ENCODE measurements at places on chromosomes 1 and 21.

DNA sequence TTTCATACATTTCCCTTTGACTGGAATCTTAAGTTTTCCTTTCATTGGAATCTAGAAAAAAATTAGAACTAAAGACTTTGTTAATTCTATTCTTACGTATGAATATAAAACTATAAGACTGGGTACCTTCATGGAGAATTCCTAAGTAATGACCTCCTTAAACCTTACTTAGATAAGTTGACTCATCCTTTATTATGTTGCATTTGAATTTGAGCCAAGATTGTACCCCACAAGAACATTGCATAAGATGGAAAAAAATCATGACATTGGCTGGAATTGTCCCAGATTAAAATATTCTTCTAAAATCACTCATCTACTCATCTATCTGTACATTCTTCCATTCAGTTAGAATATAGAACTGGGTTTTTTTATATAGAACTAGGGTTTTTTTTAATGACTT lies 137.4 kb downstream of the C1orf21 start:
- no peak for DNase-seq

- DNase-seq, result no peak
These were observed 15.1 kb upstream of the PITHD1 start for GRCh38 chr1:23763041-23763577.

- peak; percentile 35 for DNase-seq
These were observed 24.4 kb upstream of the TMEM54 start for GRCh38 chr1:32925403-32926162.

DNA sequence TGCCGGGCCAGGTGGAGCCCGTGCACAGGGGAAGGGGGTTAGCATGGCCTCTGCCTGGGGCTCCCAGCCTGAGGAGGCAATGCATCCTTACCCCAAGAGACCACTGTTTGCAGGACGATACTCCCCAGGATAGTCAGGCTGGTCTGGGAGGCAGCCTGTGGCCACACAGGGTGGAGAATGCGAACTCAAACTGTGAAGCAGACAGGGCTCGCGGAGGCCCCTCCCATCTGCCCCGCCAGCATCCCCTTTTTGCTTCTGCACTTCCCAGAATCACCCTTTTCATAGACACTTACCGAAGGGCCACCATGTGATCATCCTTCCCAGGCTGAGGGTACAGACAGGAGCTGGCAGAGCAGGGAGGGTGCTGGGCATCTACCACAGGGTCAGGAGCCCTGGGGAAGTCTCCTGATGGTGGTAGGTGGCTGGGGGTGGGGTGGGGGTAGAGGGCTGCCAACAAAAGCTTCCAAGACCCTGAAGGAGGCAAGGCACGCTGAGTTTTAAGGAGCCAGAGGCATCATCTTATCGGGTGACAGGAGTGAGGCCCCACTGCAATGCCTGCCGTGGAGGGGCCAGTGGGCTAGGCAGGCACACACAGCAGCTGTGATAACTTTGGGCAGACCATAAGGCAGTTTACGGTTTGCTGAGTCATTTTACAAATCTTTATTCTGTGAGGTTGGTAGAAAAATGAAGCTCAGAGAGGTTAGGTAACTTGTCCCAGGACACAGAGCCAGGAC lies 31.3 kb upstream of the BTG2 start:
- no peak for DNase-seq

- DNase-seq, result no peak
These were observed 67.2 kb downstream of the SWT1 start for GRCh38 chr1:185224132-185224531.

GRCh38 chr1:216587715-216588114 lies 135.5 kb downstream of the ESRRG start:
- DNase-seq, result no peak

DNA sequence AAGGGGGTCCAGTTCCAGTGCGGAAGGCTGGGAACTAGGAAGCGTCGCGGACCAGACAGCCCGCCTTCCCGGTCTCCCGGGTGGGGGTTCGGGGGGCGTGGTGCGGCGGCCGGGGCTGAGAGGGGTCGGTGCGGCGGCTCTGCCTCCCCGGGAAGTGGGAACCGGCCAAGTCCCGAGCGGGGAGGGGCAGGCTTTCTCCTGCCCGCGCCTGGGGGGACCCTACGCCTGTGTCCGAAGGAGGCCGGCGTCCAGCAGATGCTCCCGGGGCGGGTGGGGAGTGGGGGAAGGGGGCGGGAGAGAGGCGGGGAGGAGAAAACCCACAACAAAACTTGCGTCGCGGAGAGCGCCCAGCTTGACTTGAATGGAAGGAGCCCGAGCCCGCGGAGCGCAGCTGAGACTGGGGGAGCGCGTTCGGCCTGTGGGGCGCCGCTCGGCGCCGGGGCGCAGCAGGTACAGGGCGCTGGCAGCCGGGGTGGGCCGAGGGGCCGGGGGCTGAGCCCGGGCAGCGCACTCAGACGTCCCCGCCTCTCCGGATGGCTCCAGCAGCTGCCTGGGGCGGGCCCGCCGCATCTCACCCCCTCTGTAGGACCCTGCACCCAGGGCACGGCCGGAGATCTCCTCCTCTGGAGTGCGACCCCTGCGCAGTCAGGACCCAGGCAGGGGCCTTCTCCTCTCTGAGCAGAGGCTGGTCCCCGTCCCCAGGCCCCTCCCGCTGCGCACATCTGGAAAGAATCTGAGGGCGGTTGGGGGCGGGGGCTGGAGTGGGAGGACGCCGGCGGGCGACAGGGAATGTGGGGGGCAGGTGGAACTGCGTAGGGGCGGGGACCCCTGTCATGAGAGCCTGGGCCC lies at the start of gene PODN:
Gene PODN, plus strand, starts transcription at position 355 of the 849 bp plus-strand sequence. CDS start 7,643 bp downstream, outside the sequence.
- no peak for DNase-seq

GRCh38 chr1:162191396-162192305 lies 122.2 kb downstream of the NOS1AP start:
- no peak for DNase-seq

DNA sequence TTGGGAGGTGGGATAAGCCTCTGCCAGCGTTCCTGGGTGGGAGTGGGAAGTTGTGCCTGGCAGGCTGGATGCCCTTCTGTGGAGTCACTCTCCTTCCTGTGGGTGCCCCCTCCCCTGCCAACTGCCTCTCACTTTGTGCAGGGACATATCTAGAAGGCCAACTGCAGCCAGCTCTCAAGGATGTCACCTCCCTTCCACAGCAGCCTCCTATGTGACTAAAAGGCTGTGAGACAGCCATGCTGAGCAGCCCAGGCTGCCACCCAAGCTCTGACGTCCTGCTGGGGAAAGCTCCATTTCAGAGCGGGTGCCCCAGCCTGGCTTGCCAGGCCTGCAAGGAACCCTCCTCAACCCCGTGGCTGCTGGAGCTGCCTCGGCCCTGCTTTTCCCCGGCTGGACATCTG lies 19.6 kb upstream of the SLC26A9 start:
- no peak for DNase-seq

DNA sequence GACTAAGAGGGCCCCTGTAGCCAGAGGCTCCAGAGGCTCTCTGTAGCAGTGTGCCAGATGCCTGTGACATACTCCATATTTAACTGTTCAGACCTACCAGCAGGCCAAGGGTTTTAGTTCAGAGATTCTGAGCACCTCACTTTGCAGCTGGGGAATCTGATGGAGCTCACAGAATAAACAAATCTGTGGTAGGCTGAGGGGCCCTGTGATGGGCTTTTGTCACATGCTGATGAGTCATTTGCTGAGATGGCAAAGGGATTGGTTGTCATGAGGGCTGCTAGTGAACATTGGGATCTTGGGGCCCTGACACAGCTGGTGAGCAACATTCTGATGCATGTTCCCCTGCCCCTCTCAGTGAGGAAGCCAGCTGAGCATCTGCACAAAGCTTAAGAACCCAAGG lies 482.2 kb downstream of the CAMTA1 start:
- DNase-seq, result no peak

DNA sequence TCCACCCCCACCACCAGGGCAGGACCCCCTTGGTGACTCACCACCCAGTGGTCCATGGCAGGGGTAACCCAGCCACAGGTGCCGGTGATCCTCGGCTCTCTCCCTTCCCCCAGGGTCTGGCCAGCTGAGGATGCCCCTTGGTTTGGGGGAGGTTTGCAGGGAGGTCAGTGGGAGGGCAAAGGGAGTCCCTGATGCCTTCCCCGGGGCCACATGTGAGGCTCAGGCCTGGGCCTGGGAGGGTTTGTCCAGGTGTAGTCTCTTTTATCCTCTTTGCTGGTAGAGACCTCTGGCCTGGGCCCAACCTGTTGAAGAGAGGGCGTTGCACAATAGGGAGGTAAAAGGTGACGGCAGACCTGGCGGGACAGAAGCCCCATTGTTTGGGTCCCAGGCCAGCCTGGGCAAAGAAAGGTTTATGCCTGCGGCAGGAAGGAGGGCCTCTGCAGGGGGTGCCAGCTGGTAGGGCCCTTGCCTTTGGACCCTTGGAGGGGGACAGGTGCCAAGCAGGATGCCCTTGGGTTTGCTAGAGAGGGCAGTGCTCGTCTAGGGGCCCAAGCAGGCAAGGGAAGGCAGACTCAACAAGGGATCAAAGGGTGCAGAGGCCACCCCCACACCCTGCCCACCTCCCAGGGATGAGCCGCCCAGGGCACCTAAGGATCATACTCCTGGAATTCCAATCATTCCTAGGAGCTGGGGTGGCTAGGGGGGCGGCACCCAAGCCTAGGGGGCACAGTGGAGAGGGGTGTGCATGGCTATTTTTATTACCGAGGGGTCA lies 760 bp upstream of the TINAGL1 start:
- DNase-seq, result no peak

DNA sequence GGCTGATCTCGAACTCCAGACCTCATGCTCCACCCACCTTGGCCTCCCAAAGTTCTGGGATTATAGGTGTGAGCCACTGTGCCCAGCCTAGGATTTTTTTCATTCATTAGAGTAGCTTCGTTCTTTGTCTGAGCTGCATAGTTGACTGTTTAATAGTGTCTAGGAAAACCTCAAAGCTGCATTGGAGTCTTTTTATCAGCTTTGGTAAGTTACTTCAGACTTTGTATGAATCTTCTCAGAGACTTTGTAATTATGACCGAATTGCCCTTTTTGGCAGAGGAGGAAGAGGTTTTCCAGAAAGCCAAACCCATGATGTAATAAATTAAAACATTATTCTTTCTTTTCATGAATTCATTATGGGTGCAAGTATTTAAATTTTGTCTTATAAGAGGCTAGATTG lies 5.1 kb downstream of the DNAJB4 start:
- no peak for DNase-seq

All from iPS DF 19.7 (cell line).